ENCODE measurements at places on chromosomes 6 and 20.
A peak's percentile ranks its signal among the peaks of the same experiment; 100 is the strongest.

- no peak for DNase-seq
Measured at GRCh38 chr20:40591119-40591518, 97.9 kb downstream of the MAFB start.

- peak; percentile 74 for DNase-seq
Measured at GRCh38 chr6:32118782-32119628, 9.0 kb downstream of the ATF6B start.

- DNase-seq = no peak
Measured at GRCh38 chr6:33206027-33206863, 1.8 kb downstream of the HSD17B8 start.

DNA sequence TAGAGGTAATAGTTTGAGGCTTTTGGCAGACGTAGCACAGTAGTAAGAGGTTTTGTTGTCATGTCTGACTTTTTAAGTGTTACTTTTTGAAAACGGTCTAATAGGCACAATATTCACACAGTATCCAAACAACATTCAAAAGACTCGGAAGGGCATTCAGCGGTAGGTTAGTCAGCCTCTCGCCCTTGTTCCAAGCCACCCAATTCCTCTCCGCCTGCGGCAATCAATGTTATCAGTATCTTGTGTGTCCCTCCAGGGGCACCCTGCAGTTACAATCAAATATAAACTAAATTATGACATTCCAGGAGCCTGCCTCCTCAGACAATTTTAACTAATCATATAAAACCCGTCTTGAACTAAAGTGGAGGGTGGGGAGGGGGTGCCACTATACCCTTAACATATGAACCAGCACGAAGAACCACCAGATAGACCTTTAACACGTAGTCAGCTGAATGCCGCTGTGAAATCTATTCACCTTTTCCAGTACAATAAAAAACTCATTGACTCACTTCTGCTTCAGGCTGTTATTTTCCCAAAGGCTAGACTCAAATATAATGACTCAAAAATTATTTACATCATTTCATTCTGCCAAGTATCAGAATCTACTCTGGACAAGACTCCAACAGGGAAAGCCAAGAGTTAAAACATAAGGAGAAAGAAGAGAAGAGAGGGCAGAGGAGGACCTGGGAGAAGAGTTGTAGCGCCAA is 1.6 kb downstream of the TENT5A start:
- DNase-seq = no peak

DNA sequence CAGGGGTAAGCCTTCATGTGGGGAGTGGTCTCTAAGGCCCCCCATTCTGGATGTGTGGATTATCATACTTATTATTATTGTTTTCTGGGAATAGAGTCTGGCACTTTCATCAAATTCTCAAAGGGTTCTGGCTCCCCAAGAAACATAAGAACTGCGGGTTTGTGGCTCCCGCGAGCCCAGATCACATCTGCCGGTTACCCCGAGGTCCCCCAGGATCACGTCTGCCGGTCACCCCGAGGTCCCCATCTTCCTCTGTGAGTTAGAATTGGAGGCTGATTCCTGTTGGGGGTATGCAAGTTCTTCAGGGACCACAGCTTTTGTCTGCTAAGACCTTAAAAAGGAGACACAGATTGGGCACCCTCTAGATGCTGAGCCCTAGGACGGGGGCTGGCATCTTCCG is 116.7 kb upstream of the FRMD1 start:
- DNase-seq = no peak

DNA sequence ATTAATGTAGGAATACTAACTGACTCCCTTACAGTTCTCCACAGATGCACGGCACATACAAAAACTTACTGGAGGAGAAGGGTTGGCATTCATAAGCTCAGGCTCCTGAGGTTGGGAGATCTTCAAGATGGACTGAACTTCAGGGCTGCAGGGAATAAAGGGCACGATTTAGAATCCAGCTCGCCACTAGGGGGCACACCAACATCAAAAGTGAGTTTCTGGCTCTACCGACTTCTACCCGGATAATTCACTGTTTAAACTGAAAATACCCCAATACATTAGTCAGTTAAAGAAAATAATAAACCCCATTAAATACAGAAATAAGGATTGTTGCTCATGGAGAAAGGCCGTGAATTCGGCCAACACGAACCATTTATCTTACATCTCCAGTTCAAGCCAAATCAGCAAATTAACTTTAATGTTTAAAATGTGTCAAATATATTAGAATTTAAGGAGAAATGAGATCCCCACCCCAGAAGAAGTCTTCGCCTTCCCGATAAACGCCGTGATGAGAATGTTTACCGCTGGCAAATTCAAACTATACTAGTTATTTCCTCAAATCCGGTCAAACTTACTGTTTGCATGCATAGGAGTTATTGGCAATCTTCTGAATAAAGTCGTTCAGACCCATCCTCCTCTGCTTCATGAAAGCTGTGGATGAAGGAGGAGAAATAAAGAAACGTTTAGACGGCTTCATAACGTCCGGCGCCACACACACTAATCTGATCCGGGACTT is 121.7 kb upstream of the SLC2A12 start:
- peak; percentile 35 for DNase-seq

DNA sequence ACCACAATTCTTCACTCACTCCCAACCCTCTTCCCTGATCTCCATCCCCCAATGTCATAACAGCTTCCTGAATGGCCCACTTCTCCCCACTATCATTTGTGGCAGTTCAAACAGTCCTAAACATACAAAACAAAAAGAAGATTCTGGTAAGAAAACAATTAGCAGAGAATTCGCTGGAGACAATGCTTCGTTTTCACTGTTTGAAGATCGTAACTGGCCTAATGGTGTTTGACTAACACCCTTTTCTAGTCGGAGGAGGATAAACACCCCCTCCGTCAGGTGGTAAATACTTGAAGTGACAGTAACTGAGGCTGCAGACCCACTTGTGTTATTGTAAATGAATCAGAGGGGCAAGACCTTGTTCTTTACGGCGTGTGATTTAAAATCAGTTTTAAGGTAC is 3.8 kb downstream of the EYA2 start:
- DNase-seq = no peak

DNA sequence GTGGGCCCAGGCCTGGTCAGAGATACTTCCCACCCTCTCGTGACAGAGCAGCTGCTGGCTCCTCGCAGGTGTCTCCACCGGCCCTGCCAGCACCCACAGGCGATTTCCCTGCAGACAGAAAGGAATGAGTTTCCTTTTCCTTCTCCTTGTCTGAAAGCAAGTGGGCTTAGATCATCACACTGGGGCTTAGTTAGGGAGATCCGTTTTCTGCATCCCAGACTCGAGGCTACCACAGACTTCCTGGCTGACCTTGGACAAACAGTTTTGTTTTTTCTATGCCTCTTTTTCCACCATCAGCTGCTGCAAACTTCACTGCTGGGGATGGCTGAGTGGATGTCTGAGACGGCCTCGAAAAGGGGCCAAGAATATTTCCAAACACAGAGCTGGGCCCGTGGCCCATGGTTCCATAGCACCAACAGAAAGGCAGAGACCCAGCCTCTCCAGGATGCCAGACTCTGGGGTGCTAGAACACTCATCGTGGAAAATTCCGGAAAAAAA is 86.5 kb downstream of the BANF2 start:
- DNase-seq = no peak
